ENCODE measurements at places on chromosomes 3 and 15. TPM values are rescaled to one million over a fixed set of nuclear protein-coding genes. Genes with fewer than 3 reads are reported as not detected.

- peak overlapping the region; percentile 95 for H3K27ac ChIP-seq
- H3K4me3 ChIP-seq, result peak overlapping the region; percentile 97
- peaks cover 5% of the 10 kb centered on the region for H3K36me3 ChIP-seq
Observed at GRCh38 chr15:41417418-41418195, 712 bp downstream of the RTF1 start.

Gene OSTN
- total RNA-seq, result not detected

Gene GPR149
- not detected for total RNA-seq

DNA sequence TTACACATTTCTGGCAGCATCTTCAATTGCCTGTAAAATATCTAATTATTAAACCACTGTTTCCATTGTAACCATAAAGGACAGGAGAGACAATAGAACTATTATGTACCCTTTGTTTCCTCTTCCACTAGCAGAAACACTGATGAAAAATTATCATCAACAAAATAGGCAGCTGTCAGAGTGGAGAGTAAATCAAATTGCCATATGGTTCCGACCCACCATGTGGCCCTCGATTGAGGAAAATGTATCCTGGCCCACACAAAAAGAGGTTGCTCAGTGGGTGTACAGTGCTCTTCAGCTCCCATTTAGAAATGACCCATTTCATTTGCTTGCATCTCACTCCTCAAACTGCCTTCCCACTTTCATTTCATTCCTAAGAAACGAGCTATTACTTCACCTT, 570.6 kb upstream of the UBE2E2 start:
- no peak overlapping the region for H3K27ac ChIP-seq
- no peak overlapping the region for H3K4me3 ChIP-seq
- no peak for DNase-seq
- H3K36me3 ChIP-seq, result no peaks in the 10 kb centered on the region
- no peaks in the 10 kb centered on the region for H3K4me1 ChIP-seq

DNA sequence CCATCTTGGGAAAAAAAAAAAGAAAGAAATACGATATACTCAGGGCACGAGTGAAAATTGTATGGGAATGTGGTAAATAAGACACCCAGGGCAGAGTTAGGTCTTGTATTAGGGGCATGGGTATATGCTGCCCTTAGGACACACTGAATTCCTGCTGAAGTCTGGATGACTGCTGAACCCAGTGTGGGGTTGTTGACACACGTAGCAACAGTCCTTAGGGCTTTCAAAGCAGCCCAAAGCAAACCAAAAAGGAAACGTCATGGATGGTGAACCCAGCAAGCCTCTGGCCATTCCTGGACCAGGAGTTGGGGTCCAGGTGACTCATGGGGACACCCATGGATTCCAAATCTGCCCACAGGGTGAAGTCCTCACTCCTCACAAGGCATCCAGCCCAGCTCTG, 27.1 kb upstream of the SEMA3F start:
- H3K27me3 ChIP-seq, result no peaks in the 10 kb centered on the region
- no peak overlapping the region for H3K4me3 ChIP-seq
- no peak overlapping the region for H3K27ac ChIP-seq
- no peaks in the 10 kb centered on the region for H3K4me1 ChIP-seq

DNA sequence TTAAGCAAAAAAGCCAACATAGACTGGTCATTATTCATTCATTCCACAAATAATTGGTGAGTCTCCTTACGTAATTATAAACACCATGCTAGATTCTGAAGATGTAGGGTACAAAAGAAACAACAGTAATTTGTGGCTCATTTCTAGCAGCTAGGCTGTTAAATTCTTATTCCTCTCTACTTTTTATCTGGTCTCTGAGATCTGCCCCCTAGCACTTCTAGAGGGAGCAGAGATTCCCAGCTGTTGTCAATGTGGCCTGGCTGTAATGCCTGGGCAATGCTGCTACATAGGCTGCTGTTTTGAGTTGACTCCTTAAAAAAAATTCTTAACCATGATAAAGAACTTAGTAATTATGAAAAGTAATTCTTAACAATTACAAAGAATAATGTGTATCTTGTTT, 434.9 kb upstream of the THRB start:
- H3K27ac ChIP-seq, result no peak overlapping the region
- H3K4me1 ChIP-seq, result no peaks in the 10 kb centered on the region
- no peak for DNase-seq
- H3K36me3 ChIP-seq, result no peaks in the 10 kb centered on the region
- H3K27me3 ChIP-seq, result no peaks in the 10 kb centered on the region
- no peak overlapping the region for H3K4me3 ChIP-seq

Gene IMPG2
- 0.86 TPM for total RNA-seq

Gene CACNA1D
- 1.9 TPM for total RNA-seq

Gene RHO
- not detected for total RNA-seq

Gene SLCO2A1
- total RNA-seq, result not detected

- no peaks in the 10 kb centered on the region for H3K27me3 ChIP-seq
- DNase-seq, result no peak
- no peak overlapping the region for H3K27ac ChIP-seq
- H3K4me3 ChIP-seq, result no peak overlapping the region
Observed at GRCh38 chr3:191432162-191432561, 28.8 kb upstream of the PYDC2 start.

Gene MAP1A
- total RNA-seq, result 1.8 TPM

DNA sequence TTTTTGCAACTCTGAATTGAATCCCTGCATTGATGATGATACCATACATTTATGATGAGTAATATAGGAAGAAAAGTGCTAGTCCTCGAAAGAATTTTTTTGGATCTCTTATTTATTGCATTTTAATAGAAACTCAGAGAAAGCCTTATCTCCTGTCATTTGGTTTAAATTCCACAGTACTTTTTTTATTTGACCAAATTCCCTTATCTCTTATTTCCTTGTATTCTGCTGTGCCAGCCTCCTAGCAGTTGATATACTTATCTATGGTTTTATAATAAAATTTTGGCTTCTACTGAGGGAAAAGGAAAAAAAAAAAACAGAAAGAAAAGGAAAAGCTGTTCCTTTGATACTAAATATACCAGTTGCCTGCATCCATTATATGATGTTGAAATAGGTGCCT, 535.1 kb upstream of the NR2F2 start:
- H3K27me3 ChIP-seq, result no peaks in the 10 kb centered on the region
- H3K27ac ChIP-seq, result no peak overlapping the region
- DNase-seq, result no peak
- no peaks in the 10 kb centered on the region for H3K4me1 ChIP-seq

GRCh38 chr3:196423044-196423781, 9.0 kb downstream of the UBXN7 start:
- no peak for DNase-seq
- H3K27me3 ChIP-seq, result no peaks in the 10 kb centered on the region
- H3K27ac ChIP-seq, result no peak overlapping the region
- H3K4me3 ChIP-seq, result no peak overlapping the region
- peaks cover 10% of the 10 kb centered on the region for H3K36me3 ChIP-seq
- peaks cover 51% of the 10 kb centered on the region for H3K4me1 ChIP-seq

DNA sequence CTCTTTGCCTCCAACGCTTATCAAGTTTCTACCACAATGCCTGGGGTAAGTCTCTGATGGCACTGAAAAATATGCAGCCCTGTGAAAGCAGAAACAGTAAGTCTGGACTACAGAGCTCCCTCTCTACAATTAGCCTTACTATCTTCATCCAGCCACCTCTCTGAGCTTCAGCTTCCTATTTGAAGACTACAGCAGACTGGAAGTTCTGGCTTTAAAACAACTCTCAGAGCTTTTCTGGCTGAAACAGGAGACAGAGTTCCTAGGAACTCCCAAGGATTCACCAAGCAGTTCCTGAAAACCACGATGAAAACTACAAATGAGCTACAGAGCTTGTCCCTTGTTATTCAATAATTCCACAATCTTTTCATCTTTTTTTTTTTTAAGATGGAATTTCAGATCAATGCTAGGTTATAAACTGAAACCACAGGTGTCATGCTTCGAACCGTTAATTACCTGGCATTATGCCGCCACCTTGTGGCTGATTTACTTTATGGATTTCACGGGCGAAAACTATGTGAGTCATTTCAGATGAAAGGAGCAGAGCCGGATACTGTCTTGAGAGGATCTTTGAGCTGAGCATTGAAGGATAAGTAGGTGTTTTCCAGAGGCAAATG, 3.9 kb downstream of the CRYGS start:
- peak overlapping the region; percentile 58 for H3K4me3 ChIP-seq
- peaks cover 63% of the 10 kb centered on the region for H3K4me1 ChIP-seq
- peak; percentile 80 for DNase-seq
- H3K36me3 ChIP-seq, result no peaks in the 10 kb centered on the region
- peak overlapping the region; percentile 7 for H3K27ac ChIP-seq
- H3K27me3 ChIP-seq, result no peaks in the 10 kb centered on the region

- no peaks in the 10 kb centered on the region for H3K27me3 ChIP-seq
- H3K27ac ChIP-seq, result no peak overlapping the region
- H3K4me3 ChIP-seq, result no peak overlapping the region
- H3K4me1 ChIP-seq, result no peaks in the 10 kb centered on the region
- no peaks in the 10 kb centered on the region for H3K36me3 ChIP-seq
- DNase-seq, result no peak
Observed at GRCh38 chr15:77510066-77511057, 89.7 kb downstream of the HMG20A start.

Gene RPLP1
- total RNA-seq, result 2,771 TPM

GRCh38 chr3:126264381-126264780, 84.0 kb upstream of the ALDH1L1 start:
- H3K27me3 ChIP-seq, result peaks cover 26% of the 10 kb centered on the region
- DNase-seq, result no peak
- H3K4me1 ChIP-seq, result peaks cover 12% of the 10 kb centered on the region
- H3K36me3 ChIP-seq, result peaks cover 2% of the 10 kb centered on the region
- no peak overlapping the region for H3K4me3 ChIP-seq

GRCh38 chr3:120855665-120856437, 52.2 kb upstream of the STXBP5L start:
- no peaks in the 10 kb centered on the region for H3K36me3 ChIP-seq
- DNase-seq, result no peak
- H3K27ac ChIP-seq, result no peak overlapping the region
- no peak overlapping the region for H3K4me3 ChIP-seq

DNA sequence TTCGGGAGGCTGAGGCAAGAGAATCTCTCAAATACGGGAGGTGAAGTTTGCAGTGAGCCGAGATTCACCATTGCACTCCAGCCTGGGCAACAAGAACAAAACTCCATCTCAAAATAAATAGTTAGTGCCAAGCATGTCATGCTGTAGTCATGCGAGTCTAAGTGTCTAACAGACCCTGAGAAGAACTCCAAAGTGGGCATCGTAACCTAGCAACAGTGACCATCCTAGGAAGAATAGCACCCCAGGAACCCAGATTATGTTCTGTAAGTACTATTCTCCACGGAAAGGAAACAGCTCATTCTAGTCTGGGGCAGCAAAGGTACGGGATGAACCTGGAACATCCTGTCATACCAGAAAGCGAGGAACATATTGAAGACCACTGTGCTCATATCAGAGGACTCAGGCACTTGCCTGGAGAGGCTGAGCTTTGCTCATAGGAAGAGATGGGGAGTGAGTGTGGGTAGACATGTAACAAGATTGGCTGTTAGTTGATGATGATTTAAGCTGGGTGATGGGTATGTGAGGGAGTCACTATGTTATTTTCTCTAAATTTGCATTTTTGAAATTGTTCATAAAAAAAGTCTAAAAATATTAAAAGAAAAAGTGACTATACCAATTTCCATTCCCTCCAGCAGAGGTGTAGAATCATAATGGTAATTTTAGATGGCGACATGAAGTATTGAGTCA, 31.7 kb downstream of the BCL2L10 start:
- no peak overlapping the region for H3K4me3 ChIP-seq
- H3K27ac ChIP-seq, result no peak overlapping the region
- DNase-seq, result no peak
- H3K27me3 ChIP-seq, result no peaks in the 10 kb centered on the region

DNA sequence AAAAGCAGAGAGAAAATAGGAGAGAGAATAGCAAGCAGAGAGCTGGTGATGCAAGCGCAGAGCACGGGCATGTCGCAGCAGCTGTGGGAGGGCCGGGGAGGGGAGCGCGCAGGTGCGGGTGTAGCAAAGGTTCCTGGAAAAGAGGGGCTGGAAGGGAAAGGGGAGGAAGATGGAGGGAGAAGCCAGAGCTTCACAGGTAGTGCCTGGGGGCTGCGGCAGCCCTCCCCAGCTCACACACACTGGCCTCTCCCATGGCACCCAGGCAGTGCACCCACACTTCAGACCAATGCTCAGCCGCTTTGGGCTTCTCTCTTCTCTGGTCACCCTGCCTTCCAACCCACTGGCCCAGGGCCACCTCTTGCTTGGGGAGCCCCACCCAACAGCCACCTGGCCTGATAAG, 72.1 kb downstream of the ADAMTS7 start:
- H3K27ac ChIP-seq, result no peak overlapping the region
- no peak for DNase-seq
- peaks cover 8% of the 10 kb centered on the region for H3K27me3 ChIP-seq
- no peak overlapping the region for H3K4me3 ChIP-seq
- H3K36me3 ChIP-seq, result no peaks in the 10 kb centered on the region
- no peaks in the 10 kb centered on the region for H3K4me1 ChIP-seq

Gene ACKR2
- total RNA-seq, result 1.1 TPM

DNA sequence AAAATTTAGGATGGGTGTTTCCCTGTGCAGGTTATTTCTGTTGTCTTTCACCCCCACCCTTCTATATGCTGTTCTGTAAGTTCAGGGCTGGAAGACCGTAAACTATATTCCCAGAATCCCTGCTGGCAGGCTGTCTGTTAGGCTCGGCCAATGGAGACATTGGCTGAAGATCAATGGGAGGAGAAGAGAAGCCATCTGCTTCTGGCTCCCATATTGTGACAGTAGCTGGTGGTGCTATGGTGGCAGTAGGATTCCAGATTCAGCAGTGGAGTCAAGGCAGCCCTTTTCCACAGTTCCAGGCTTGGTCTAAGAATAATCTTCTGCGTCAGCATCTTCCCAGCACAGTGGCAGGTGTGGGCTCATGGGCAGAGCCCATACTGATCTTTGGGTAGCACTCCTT, 226.6 kb downstream of the ABHD5 start:
- H3K4me3 ChIP-seq, result no peak overlapping the region
- H3K36me3 ChIP-seq, result no peaks in the 10 kb centered on the region
- DNase-seq, result no peak
- H3K27ac ChIP-seq, result no peak overlapping the region

DNA sequence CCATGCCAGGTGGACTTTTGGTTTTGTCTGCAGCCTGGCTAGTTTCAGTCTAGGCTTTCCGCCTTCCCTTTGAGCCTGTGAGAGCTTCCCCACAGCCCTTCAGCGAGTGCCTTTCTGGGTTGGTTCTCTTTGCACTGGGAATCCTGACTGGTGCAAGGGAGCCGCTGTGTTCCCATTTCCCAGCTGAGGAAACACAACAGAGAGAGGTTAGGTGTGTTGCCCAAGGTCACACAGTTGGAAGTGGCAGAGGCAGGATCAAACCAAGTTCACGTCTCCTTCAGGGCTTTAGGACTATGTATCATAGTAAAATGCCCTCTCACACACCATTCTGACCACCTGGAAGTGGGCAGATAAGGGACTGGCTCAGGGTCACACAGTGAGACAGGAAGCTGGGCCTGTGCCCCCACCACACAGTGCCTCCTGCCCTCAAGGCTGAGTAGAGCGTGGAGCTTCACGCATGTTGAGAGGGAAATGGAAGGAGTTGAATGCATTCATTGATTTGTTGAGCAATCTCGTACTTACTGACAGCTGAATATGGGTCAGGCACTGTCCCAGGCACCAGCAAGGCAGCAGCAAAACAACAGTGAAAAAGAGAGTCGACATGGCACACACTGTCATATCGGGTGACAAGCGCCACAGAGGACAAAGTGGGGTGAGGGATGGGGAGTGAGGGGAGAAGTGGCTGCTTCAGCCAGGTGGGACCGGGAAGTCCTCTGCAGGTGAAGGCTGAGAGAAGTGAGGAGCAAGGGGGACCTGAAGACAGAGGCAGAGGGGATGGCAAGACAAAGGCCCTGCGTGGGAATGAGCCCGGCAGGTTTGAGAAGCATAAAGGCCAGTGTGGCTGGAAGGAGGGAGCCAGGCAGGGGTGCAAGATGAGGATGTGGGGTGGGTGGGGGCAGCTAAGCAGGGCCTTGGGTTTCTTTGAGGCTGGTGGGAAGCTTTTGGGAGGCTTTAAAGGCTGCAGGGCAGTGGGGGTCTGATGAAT, 12.3 kb upstream of the ANPEP start:
- no peak overlapping the region for H3K27ac ChIP-seq
- H3K27me3 ChIP-seq, result peaks cover 7% of the 10 kb centered on the region
- H3K4me3 ChIP-seq, result no peak overlapping the region
- no peak for DNase-seq

Measured in activated T-cell treated with anti-CD3 and anti-CD28 coated beads, Interleukin-2, amount 50 U/mL, for 72 hours (primary cell).